ENCODE measurements at places on chromosomes 16 and 17.
A peak's percentile ranks its signal among the peaks of the same experiment; 100 is the strongest.

DNA sequence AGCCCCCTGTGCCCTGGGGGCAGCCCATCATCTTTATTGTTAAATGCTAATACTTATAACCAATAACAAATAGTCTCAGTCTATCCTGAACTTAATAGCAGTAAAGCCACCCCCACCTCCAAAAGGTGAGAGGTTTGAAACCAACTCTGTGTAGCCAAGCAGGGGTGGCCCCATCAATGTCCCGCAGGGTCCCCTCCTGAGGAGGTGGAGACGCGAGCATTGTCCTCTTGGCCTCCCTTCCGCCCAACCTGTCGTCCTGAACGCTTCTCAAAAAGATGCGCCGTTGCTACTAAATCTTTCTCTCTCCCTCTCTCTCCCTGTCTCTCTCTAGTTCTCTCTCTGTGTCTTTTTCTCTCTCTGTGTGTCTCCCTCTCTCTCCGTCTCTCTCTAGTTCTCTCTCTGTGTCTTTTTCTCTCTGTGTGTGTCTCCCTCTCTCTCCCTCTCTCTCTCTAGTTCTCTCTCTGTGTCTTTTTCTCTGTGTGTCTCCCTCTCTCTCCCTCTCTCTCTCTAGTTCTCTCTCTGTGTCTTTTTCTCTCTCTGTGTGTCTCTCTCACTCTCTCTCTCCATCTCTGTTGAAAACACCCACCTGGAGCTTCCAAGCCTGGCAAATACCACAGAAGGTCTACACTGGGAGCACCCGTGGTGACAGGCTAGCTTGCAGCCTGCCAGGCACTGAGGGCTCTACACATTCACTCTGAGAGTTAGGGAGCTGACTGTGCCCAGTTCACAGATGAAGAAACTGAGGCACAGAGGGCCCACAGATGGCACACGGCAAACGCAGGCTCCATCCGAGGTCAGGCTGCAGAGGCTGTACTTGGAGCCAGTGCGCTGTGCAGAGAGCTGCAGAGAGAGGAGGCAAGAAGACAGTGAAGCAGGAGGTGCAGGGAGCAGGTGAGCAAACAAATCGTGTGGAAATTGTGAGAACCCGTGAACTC, 185.9 kb downstream of the C16orf95 start:
- DNase-seq, result no peak

- DNase-seq, result no peak
Observed at GRCh38 chr16:4574919-4575705, 19.0 kb downstream of the C16orf96 start.

- peak; percentile 61 for DNase-seq
Observed at GRCh38 chr17:50559674-50560184, 786 bp upstream of the CACNA1G start.

GRCh38 chr16:23929856-23930255, 94.1 kb downstream of the PRKCB start:
- DNase-seq, result no peak

DNA sequence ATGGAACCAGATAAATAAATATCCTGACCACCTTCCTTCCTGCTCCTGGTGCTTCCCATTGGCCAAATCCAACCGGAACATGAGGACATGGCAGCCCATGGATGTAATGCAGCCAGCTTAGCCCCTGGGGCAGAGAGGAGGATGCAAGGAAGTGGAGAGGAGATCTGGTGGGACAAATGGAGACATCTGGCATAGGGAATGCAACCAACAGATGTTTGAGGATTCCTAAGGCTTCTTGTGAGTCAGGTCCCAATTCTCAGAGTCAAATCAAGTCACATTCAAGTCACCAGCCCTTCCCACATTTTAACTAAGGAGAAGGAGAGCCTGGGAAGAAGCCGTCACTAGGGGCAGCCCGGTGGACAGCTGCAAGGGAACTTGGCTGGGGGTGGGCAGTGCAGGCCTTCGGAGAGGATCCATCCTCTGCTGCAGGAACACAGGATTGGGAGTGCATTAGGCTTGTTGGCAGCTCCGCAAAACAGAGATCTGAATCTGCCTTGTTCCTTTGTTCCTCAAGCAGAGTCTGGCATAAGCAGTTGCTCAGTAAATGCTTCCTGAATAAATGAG, 62.8 kb upstream of the HS3ST2 start:
- no peak for DNase-seq

DNA sequence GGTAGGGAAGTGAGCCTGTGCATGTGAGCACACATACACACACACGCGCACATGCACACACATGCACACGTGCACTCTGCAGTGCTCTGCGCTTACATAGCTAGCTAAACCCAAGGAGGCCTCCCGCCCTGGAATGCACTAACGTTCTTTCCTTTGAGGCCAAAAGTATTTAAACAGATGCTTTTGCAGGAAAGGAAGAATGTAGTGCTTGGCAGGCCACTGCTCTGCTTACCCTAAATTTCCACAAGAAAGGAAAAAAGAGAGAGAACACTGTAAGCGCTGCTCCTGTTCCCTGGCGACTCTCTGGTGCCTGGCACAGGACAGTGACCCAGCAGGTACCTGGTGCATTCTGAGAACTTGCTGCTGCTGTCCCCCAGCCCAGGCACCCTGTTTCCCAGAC, 31.3 kb upstream of the MRPS23 start:
- no peak for DNase-seq

- no peak for DNase-seq
Observed at GRCh38 chr16:53129281-53130158, 74.7 kb downstream of the CHD9 start.

- no peak for DNase-seq
Observed at GRCh38 chr16:14569213-14569612, 60.8 kb downstream of the PARN start.

DNA sequence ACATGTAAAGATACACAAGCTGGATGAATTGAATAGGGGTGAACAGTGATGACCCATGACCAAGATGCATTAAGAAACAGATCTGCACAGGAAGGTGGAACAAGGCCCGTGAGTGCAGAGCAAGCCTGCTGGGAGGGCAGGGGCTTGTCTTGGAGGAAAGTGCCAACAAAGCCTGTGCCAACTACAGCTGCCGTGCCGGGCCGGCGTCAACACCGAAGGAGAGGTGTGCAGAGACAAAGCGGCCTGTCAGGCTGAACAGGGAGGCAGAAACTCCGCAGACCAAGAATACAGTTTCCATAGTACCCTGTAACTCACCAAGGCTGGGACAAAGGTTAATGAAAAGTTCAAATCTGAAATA, 46.7 kb downstream of the ANKRD11 start:
- no peak for DNase-seq

- no peak for DNase-seq
Observed at GRCh38 chr17:77405867-77406732, 265.3 kb downstream of the SEC14L1 start.

- no peak for DNase-seq
Observed at GRCh38 chr16:27718201-27719105, 168.5 kb downstream of the KATNIP start.

DNA sequence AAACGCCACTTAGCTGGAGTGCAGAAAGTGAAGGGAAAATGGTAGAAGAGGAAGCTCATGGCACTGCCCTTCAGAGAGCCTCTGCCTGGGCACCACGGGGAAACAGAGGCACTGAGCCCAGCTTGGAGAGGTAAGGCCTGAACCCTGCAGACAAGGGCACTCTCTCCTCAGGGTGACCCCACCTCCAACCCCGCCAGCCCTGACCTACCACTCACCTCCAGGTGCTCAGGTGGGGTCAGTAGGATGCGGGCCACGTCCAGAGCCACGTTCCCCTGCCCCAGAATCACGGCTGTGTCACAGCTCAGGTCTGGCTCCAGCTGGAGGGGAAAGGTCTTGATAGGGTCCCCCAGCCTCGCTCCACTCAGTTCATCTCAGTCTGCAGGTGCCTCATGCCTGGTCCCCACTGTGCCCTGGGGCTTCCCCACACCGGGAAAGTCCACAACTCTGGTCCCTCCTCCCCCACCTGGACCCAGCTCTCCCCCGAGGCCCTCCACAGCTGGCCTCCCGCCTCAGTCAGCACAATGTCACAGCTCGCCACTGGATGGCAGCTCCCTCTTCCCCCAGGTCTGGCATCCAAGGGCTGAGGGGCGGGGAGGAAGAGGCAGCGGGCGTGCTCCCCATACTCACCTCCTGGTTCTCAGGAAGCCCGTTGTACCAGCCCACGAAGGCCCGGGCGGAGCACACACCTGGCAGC, 6.0 kb upstream of the GRIN2C start:
- DNase-seq, result no peak

GRCh38 chr17:4849011-4849536, 15.9 kb downstream of the MINK1 start:
- no peak for DNase-seq

- DNase-seq, result no peak
Observed at GRCh38 chr17:30391534-30391933, 12.8 kb downstream of the CPD start.

- DNase-seq, result no peak
Observed at GRCh38 chr17:68460715-68461114, 3.4 kb upstream of the WIPI1 start.

DNA sequence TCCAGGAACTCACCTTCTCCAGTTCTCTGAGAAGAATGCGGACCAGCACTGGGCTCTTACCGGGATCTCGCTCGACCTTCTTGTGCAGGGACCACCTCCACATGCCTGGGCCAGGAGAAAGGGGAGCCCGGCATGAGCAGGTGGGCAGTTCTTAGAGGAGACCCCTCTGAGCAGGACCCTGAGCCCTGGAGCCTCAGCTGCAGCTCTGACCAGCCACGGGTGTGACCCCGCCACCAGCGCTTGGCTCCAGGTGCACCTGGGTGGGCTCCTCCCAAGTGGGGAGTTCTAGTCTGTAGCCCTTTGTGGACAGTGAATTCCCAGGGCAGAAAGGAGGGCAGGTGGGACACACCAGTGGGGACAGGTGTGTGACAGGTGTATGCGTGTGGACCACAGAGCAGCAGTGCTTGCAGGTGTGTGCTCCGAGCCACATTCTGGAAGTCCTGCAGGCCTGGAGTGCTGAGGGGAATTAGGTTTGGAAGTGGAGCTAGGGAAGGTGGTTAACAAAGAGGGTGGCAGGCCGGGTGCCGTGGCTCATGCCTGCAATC, 28.9 kb downstream of the PIK3R6 start:
- no peak for DNase-seq

DNA sequence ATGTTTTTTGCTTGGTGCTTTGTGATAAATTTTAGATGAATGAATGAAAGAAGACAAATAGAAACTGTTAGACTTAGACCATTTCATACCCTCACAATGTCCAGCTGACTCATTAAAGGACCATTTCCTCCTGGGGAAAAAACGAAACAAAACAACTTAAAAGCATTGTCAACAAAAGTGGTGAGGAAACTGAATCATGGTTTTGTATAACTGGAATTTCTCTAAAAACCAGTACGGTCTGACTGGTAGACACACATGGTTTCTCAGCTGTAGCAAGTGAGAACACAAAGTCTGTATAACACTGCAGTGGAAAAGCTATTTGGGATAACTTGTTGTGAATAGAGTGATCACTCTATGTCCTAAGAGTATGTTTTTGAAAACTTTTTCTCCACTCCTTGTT, 5.3 kb upstream of the DDX52 start:
- DNase-seq, result no peak

- DNase-seq, result no peak
Observed at GRCh38 chr17:40810494-40810893, 10.7 kb upstream of the KRT28 start.

- peak; percentile 9 for DNase-seq
Observed at GRCh38 chr16:50102051-50102746, 36.4 kb downstream of the HEATR3 start.

GRCh38 chr17:58617563-58617962, 74.3 kb downstream of the TEX14 start:
- no peak for DNase-seq

DNA sequence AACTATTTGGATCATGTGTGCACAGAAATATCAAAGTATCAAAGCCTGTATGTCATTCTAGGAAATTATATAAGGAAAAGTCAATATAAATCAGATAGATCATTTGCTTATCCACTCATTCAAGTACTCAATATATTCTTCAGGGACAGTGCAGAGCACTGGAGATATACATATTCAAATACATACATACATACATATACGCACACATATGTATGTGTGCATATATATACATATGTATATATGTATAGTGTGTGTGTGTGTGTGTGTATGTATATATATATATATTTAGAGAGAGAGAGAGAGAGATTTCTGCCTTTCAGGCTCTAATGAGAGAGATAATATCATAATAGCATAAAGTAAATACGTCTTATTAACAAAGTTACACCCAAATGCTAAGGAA, 169.2 kb downstream of the PMP22 start:
- DNase-seq, result no peak

GRCh38 chr17:35588196-35588920, 1.2 kb downstream of the AP2B1 start:
- DNase-seq, result no peak

- no peak for DNase-seq
Observed at GRCh38 chr17:14294876-14295275, 6.0 kb upstream of the HS3ST3B1 start.

DNA sequence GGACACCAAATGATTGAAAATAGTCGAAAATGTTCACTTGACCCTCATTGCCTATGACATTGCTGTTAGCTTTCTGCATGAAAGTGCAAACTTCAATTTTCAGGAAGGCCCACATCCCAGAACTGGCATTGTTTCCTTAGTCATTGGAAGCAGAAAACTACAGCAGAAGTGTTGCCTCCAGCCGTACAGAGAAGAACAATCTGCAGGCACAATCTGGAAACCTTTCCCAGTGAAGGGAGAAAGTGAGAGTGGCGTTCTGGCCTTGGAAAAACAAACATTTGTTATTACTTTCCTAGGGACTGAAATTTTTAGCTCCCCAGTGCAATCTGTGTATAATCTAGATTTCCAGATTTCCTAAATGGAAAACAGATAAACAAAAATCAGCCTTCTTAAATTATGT, 529.5 kb upstream of the RBFOX1 start:
- DNase-seq, result no peak

GRCh38 chr16:9027070-9027799, 63.5 kb upstream of the USP7 start:
- DNase-seq, result no peak

Data from activated CD4-positive, alpha-beta T cell treated with anti-CD3 and anti-CD28 coated beads for 48 hours (primary cell).